ENCODE measurements at places on chromosomes 4 and X.

- no peak for DNase-seq
These were observed 55.2 kb downstream of the NEK1 start for GRCh38 chr4:169557061-169557636.

GRCh38 chr4:144948421-144948820 is 149.6 kb downstream of the ANAPC10 start:
- DNase-seq = no peak

DNA sequence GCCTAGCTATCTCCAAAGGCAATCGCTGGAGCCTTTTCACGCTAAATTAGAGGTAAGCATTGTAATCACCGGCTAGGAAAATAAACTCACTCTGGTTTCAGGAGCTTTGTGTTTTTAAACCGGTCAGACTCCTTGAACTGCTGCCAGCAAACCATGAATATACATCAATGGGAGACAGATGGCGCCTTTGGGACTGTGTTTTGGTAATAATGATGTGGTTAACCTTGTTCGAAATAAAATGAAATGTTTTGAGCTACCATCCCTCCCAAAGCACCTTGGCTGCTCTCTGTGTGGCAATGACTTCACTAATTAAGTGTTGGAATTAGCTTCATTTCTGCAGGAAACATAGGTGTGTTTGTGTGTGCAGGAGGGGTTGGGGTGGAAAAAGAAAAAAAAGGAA is 65.3 kb downstream of the CLNK start:
- no peak for DNase-seq

GRCh38 chr4:109441862-109442458 is 8.3 kb downstream of the SEC24B start:
- no peak for DNase-seq

GRCh38 chr4:186700746-186701145 is 22.9 kb downstream of the FAT1 start:
- DNase-seq = no peak

DNA sequence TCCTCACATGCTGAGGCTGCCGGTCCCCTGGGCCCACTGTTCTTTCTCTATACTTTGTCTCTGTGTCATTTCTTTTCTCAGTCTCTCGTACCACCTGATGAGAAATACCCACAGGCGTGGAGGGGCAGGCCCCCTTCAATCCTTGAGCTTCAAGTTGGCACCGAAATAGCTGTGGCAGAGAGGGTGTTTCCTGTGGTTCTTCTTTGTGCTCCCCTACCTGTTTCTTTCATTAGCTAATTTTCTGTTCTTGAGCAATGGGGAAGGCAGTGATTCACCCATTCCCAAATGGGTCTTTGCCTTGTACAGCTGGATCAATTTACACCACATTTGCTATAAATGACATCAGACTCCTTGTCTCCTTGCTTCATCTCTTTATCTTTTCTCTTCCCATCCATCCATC is 2.1 kb upstream of the CYSLTR1 start:
- DNase-seq = no peak

DNA sequence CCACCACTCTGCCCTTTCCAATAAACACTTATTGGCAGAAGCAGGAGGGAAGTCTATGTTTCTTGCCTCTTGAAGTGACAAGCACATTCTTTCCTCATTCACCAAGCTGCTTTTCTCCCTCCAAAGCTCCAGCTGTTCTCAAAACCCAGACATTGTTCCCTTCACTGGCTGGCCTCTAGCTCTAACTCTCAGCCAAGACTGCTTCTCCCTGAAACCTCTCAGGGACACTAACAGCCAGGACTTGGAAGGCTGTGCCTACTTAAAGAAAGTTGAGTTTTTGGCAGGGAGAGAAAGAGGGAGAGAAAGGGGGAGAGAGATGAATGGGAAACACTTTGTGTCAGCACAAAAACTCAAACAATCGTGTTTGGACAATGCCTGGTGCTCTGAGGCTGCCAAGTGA is 99.5 kb downstream of the COX18 start:
- no peak for DNase-seq

DNA sequence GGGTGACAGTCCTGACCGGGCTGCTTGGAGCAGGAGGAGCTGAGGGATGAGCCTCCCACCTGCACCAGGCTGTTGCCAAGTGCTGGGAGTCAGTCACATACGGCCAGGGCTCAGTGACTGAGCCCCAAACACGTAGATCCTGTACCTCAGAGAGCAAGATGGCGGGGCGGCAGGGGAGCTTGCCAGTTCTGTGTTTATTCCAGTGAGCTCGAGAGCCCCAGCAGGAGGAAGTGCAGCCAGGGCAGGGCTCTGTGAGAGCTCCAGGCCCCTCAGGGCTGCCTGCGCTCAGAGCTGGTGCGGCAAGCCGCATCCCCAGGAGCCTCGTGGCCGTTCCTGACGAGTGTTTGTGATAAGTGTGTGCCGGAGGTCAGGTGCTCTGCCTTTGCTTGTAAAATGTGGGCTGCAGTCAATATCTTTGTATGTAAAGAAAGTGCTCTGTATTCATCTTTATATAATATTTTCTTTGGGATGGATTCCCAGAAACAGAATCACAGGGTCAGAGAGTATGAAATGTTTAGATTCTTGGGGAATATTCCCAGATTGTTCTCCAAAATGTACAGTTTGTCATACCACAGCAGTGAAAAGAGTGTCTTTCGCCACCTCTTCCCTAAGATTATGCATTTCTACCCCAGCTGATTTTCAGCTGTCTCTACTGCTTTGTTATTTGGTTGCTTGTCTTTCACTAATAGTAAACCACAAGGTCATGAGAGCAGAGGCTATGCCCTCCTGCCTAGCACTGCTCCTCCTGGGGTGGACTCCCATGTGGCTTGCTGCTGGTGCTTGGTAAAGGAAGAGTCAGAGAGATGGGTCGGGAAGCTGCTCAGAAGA is 50.3 kb downstream of the NELFA start:
- DNase-seq = no peak

GRCh38 chr4:125016892-125017299 is 297.9 kb upstream of the FAT4 start:
- DNase-seq = no peak

- DNase-seq = no peak
These were observed 13.9 kb downstream of the TMEM165 start for GRCh38 chr4:55409468-55410171.

- no peak for DNase-seq
These were observed 73.7 kb upstream of the WDR44 start for GRCh38 chrX:118272242-118272641.

DNA sequence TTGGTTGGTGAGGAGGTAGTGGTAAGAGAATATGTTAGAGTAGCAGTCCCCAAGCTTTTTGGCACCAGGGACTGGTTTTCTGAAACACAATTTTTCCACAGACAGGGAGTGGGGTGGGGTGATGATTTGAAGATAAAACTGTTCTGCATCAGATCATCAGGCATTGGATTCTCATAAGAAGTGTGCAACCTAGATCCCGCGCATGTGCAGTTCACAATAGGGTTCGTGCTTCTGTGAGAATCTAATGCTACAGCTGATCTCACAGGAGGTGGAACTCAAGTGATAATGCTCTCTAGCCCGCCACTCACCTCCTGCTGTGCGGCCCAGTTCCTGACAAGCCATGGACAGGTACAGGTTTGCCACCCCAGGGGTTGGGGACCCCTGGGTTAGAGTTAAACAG is 423.3 kb downstream of the GPAT3 start:
- DNase-seq = no peak

DNA sequence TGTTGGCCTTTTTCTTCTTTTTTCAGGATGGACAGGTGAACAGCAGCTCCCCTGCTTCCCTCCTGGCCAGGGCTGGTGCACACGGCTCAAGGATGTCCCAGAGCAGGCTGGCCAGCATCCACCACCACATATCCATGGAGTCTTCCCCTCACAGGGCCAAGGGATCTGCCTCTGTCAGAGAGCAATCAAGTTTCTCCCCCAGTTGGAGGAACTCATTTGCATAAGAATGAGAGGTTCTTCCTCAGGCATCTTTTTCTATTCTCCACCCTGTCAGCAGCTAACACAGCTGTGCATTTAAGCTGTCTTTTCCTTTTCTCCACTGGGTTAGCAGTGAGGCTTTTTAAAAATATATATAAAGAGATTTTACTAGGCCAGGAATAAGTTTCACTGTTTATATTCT is 143.8 kb downstream of the ANAPC10 start:
- DNase-seq = no peak

GRCh38 chr4:2411786-2412510 is 6.5 kb downstream of the ZFYVE28 start:
- no peak for DNase-seq

Data from epithelial cell of proximal tubule (primary cell).